ENCODE measurements at places on chromosomes 2 and 18.

DNA sequence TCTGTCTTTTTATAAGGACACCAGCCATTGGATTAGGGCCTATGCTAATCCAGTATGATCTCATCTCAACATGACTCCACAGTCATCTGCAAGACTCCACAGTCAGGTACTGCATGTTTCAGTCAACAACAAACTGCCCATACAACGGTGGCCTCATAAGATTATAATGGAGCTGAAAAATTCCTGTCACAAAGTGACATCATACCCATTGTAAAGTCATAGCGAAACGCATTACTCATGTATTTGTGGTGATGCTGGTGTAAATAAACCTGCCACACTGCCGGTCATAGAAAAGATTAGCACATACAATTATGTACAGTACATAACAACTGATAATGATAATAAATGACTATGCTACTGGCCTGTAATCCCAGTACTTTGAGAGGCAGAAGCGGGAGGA is 102.2 kb downstream of the TEX51 start:
- H3K27ac ChIP-seq = no peak overlapping the region
- no peaks in the 10 kb centered on the region for H3K4me1 ChIP-seq

- no peak for DNase-seq
- H3K27me3 ChIP-seq = no peaks in the 10 kb centered on the region
- peak overlapping the region; percentile 0 for H3K4me3 ChIP-seq
- no peaks in the 10 kb centered on the region for H3K36me3 ChIP-seq
- no peaks in the 10 kb centered on the region for H3K4me1 ChIP-seq
Measured at GRCh38 chr2:187404431-187405110, 43.5 kb downstream of the CALCRL start.

DNA sequence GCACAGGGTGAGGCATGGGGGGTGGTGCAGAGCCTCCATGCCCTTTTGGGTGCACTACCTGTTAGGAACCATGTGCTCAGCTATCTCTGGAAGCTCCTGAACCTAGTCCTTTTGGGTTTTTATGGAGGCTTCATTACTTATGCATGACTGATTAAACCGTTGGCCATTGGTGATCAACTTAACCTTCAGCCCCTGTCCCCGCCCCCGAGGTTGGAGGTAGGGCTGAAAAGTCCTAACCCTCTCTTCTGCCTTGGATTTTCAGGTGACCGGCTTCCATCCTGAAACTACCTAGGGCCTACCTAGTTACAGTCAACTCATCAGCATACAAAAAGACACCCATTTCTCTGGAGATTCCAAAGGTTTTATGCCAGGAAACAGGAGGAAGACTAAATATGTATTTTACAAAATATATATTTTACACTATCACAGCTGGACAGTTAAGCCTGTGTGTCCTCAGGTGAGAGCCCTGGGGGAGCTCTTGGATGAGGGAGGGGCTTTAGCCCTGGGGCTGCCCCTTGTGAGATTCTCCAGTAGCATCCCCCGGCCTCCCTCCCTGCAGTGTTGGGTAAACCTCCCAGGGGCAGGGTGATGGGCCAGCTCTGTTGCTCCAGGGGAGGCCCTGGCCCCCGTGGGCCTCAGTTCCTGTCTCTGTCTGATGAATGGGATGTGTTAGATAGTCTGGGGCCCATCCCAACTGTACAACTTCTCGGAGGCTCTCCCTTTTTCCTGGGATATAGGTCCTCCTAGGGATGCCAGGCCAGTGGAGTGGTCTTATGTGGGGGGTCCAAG is 24.1 kb downstream of the GLI2 start:
- no peaks in the 10 kb centered on the region for H3K27me3 ChIP-seq
- no peak overlapping the region for H3K4me3 ChIP-seq
- H3K27ac ChIP-seq = no peak overlapping the region
- no peaks in the 10 kb centered on the region for H3K4me1 ChIP-seq

- peaks cover 49% of the 10 kb centered on the region for H3K4me1 ChIP-seq
- peak overlapping the region; percentile 98 for H3K4me3 ChIP-seq
- peaks cover 43% of the 10 kb centered on the region for H3K36me3 ChIP-seq
- DNase-seq = no peak
Measured at GRCh38 chr2:98608962-98609604, 694 bp downstream of the UNC50 start.

- H3K27ac ChIP-seq = no peak overlapping the region
- no peaks in the 10 kb centered on the region for H3K36me3 ChIP-seq
- no peaks in the 10 kb centered on the region for H3K27me3 ChIP-seq
- no peak overlapping the region for H3K4me3 ChIP-seq
Measured at GRCh38 chr2:68907920-68908253, 36.7 kb upstream of the BMP10 start.

- H3K27me3 ChIP-seq = no peaks in the 10 kb centered on the region
- peaks cover 2% of the 10 kb centered on the region for H3K36me3 ChIP-seq
- DNase-seq = peak; percentile 26
- peaks cover 38% of the 10 kb centered on the region for H3K4me1 ChIP-seq
- H3K27ac ChIP-seq = peak overlapping the region; percentile 34
- no peak overlapping the region for H3K4me3 ChIP-seq
Measured at GRCh38 chr18:35029103-35029502, 12.1 kb upstream of the MAPRE2 start.

- H3K4me3 ChIP-seq = no peak overlapping the region
- no peaks in the 10 kb centered on the region for H3K36me3 ChIP-seq
- no peaks in the 10 kb centered on the region for H3K4me1 ChIP-seq
- no peak overlapping the region for H3K27ac ChIP-seq
- no peaks in the 10 kb centered on the region for H3K27me3 ChIP-seq
- no peak for DNase-seq
Measured at GRCh38 chr2:224734949-224735348, 18.8 kb upstream of the CCDC195 start.

GRCh38 chr2:128303095-128303791 is 15.4 kb downstream of the HS6ST1 start:
- no peak overlapping the region for H3K4me3 ChIP-seq
- H3K36me3 ChIP-seq = no peaks in the 10 kb centered on the region
- peaks cover 45% of the 10 kb centered on the region for H3K4me1 ChIP-seq
- H3K27me3 ChIP-seq = no peaks in the 10 kb centered on the region

- no peak for DNase-seq
- no peaks in the 10 kb centered on the region for H3K4me1 ChIP-seq
- H3K36me3 ChIP-seq = peaks cover 14% of the 10 kb centered on the region
- no peak overlapping the region for H3K27ac ChIP-seq
- H3K4me3 ChIP-seq = no peak overlapping the region
Measured at GRCh38 chr2:23871206-23871605, 55.7 kb downstream of the ATAD2B start.

GRCh38 chr2:176385838-176386237 is 116.6 kb downstream of the MTX2 start:
- H3K4me3 ChIP-seq = no peak overlapping the region
- no peaks in the 10 kb centered on the region for H3K4me1 ChIP-seq
- H3K27me3 ChIP-seq = no peaks in the 10 kb centered on the region

- H3K4me3 ChIP-seq = peak within 1 kb of the TSS; percentile 49
- no peak for DNase-seq
- H3K27ac ChIP-seq = no peak within 1 kb of the TSS
- H3K36me3 ChIP-seq = no peaks in the 10 kb centered on the region
- peaks cover 91% of the 10 kb centered on the region for H3K27me3 ChIP-seq
Measured at GRCh38 chr18:78979730-78980278, at the start of gene SALL3. Gene SALL3 (plus strand): TSS chr18:78979818. CDS start chr18:78980275, 457 bp downstream.

DNA sequence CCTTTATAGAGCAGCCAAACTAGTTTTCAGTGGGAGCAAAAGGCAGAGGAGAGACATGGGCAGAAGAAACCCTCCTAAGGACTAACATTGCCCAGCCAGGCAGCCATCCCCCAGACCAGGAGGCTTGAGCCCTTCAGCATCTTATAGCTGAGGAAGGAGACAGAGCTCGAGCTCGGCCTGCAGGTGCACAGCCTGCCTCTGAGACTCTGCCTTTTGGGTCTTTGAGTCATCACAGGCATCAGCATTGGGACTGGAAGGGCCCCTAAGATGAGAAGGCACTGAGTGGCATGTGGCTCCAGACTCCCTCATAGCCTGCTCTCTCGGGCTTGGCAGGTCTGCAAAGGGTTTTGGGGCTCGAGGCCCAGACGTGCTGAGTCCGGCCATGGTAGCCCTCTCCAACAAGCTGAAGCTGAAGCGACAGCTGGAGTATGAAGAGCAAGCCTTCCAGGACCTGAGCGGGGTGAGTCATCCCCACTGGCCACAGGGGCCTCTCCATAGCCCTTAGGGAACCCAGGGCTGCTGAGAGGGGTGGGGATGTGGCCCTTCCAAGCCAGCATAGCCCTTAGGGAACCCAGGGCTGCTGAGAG is 84.1 kb downstream of the EPAS1 start:
- no peaks in the 10 kb centered on the region for H3K4me1 ChIP-seq
- no peaks in the 10 kb centered on the region for H3K27me3 ChIP-seq
- DNase-seq = no peak

DNA sequence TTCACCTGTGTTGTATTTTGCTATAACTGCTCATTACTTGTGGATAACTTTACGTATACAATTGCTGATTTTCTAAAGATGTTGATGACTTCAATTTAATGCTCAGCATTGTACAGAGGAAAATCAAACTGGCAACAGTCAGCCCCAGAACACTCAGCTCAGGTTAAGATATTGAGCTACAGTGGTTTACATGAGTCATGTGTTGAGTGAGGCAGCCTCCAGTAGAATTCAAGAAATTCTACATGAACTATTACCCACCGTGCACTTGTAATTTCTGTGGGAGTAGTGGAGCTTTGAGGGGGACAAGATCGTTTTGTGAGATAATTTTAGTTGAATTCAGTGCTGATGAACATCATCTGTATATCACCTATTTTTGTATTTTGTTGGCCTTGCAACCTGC is 292.3 kb downstream of the ALPK2 start:
- no peak for DNase-seq
- peak overlapping the region; percentile 64 for H3K27ac ChIP-seq
- no peak overlapping the region for H3K4me3 ChIP-seq
- peaks cover 13% of the 10 kb centered on the region for H3K4me1 ChIP-seq
- H3K36me3 ChIP-seq = peaks cover 42% of the 10 kb centered on the region
- no peaks in the 10 kb centered on the region for H3K27me3 ChIP-seq

DNA sequence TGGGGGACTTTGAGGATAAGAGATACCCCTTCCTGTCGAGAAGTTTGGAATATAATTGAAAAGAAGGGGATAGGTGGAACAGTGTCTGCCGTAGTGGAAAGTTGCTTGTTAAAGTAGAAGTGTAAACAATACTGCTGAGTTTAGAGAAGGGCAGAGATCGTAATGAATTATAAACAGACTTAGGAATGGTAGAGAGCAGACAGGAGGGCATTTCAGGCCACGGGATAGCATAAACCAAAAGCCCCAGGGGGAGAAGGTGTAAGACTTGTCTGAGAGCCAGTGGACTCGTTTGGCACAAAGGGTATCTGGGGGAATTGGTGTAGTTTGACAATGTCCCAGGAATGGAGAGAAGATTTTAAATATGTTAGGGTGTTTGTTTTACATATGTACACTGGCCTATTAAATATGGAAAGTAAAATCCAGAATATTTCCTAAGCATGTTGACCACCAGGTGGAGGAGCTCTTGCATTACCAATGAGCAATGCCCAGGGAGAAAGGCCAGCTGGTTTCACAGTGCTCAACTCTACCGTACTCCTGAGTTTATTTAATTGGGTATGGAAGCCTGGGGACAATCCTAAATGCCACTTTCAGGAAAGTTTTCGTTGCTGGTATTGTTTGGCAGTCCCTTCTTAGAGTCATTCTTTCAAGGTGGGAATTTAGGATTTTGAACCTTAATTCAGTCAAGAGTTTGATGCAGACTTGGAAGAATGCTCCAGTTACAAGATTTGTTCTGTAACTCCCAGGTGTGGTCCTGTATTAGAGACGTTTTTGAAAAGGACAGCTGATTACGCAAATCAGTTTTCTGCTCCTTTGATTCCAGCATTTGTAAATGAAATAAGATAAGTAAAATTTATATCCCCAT is 7.5 kb downstream of the COPS8 start:
- peaks cover 10% of the 10 kb centered on the region for H3K36me3 ChIP-seq
- DNase-seq = peak; percentile 67
- H3K4me3 ChIP-seq = peak overlapping the region; percentile 36
- H3K27me3 ChIP-seq = no peaks in the 10 kb centered on the region
- H3K4me1 ChIP-seq = peaks cover 85% of the 10 kb centered on the region

DNA sequence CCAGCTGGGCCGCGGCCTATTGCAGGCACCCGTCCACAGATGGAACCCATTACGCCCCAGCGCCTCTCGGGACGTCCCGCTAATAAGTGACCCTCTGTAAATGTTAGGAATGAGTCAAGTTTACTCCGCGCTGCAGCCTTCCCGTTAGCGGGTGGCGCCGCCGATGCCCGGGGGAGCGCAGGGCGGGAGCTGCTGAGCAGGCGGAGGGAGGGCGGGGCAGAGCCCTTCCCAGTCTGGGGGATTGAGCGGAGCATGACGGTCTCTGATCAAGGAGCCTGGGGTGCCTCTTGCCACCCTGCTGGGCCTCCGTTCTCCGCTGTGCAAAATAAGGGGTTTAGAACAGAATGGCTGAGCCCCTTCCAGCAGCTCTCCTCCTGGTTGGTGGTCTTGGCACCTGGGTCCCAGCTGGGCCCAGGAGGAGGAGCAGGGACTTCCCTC is 10.5 kb downstream of the CROCC2 start:
- H3K27ac ChIP-seq = no peak overlapping the region
- peaks cover 17% of the 10 kb centered on the region for H3K27me3 ChIP-seq
- H3K4me1 ChIP-seq = peaks cover 8% of the 10 kb centered on the region

GRCh38 chr2:98819231-98819766 is 88.4 kb upstream of the MGAT4A start:
- DNase-seq = no peak
- H3K36me3 ChIP-seq = no peaks in the 10 kb centered on the region
- H3K4me3 ChIP-seq = no peak overlapping the region

GRCh38 chr2:67854103-67854743 is 208.6 kb downstream of the C1D start:
- DNase-seq = no peak
- H3K36me3 ChIP-seq = no peaks in the 10 kb centered on the region
- no peaks in the 10 kb centered on the region for H3K4me1 ChIP-seq
- peaks cover 18% of the 10 kb centered on the region for H3K27me3 ChIP-seq
- no peak overlapping the region for H3K27ac ChIP-seq
- H3K4me3 ChIP-seq = no peak overlapping the region

DNA sequence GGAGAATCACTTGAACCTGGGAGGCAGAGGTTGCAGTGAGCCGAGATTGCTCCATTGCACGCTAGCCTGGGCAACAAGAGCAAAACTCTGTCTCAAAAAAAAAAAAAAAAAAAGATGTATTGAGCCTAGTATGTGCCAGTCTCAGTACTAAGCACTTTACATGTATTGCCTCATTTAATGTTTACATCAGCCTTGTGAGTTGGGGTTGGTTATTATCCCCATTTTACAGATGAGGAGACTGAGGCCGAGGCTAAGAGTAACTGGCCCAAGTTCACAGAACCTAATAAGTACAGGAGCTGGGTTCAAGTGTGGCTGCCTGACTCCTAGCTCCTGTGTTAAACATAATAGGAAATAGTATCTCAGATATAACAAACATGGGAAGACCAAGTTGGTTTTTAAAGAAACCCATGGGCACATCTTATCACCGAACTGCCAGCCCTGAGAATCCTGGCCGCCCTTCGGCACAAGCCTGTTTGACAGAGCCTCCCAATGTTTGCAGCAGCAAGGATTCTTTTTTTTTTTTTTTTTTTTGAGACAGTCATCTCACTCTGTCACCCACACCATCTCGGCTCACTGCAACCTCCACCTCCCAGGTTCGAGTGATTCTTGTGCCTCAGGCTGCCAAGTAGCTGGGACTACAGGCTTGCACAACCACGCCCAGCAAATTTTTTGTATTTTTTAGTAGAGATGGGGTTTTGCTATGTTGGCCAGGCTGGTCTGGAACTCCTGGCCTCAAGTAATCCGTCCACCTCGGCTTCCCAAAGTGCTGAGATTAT is 24.2 kb upstream of the GMPPA start:
- no peak for DNase-seq
- H3K36me3 ChIP-seq = peaks cover 90% of the 10 kb centered on the region
- H3K27me3 ChIP-seq = no peaks in the 10 kb centered on the region
- no peak overlapping the region for H3K4me3 ChIP-seq
- H3K27ac ChIP-seq = no peak overlapping the region

Data from psoas muscle (tissue), 8 donors.